ENCODE measurements at places on chromosomes 11 and 22.

DNA sequence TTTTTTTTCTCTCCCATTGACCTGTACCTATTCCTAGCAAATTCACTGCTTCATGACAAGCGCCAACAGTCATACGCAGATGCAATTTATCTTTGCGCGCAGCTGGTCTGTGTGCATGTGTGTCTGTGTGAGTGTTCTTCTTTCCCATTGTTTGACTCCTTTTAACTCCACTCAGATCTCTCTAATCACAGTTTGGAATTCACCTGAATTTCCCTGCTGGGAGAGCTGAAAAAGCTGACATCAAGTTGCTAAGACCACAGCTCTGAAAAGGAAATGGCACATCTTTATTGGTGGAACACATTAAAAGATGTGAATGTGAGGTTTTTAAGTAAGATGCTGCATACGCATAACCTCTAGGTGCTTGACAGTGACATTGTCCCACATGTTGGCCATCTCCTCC, 187.4 kb upstream of the MTMR2 start:
- DNase-seq = no peak

DNA sequence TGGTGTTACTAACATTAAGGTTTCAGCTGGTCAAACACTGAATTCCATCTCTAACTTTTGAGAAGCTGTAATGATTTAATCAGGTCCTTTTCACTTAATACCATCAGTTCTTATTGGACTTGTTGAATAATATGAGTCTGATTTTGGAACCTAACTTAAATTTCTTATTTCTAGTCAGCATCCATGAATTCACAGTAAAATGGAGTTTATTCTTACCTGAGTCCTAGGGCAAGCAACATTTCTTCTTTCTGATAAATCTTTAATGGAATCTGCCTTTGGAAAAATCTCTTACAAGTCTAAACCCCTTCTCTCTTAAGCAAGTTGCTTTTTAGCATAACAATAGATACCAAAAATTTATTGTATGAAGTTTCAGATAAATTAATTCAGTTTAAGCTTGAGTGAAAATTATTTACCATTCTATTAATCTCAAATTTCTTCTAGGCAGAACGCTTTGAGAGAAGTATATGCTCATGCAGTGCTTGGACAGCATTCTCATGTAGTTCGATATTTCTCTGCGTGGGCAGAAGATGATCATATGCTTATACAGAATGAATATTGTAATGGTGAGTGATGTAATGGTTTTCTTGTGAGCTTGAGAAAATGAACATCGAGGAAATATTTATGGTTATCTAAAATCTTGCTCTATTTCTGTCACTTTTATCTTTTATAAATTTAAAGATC, 3.4 kb downstream of the WEE1 start:
- no peak for DNase-seq

- DNase-seq = no peak
Observed at GRCh38 chr11:36738292-36738861, 140.3 kb upstream of the RAG2 start.

DNA sequence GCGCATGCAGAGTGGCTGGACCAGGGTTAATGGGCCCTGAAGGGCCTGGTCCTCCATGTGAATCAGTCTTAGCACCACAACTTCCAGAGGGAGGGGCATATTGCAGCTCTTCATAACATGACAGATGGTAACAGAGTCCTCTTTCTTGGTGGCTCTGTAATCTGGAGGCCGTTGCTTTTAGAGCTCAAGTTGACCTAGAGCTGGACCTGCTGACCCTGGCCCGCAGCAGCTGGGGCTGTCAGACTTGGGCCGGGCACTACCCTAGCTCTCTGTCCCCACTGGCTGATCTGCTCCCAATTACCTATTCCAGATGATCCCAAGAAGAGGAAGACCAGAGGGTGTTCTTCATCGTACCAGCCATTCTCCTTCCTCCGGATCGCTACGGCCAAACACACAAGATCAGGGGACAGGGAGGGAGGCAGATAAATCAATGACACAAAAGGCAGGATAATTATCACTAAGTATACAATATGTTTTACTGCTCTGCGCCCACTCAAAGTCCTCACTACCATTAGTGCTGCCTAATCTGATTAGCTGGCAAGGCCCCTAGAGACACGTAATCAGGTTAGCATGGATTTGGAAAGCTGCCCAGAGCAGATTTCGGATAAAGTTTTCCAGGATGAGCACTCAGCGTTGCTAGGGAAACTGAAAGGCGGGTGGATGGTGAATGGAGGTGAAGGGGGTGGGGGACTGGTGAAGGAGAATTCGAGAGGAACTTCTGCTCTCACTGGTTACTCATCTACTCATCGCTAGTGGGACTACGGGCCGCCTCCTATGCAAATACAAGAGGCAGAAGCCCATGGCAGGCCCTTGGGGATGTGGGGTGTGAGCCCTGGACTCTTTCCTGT, 64.5 kb upstream of the PHOX2A start:
- no peak for DNase-seq

GRCh38 chr11:64580412-64580811, 10.6 kb upstream of the SLC22A12 start:
- peak; percentile 73 for DNase-seq

DNA sequence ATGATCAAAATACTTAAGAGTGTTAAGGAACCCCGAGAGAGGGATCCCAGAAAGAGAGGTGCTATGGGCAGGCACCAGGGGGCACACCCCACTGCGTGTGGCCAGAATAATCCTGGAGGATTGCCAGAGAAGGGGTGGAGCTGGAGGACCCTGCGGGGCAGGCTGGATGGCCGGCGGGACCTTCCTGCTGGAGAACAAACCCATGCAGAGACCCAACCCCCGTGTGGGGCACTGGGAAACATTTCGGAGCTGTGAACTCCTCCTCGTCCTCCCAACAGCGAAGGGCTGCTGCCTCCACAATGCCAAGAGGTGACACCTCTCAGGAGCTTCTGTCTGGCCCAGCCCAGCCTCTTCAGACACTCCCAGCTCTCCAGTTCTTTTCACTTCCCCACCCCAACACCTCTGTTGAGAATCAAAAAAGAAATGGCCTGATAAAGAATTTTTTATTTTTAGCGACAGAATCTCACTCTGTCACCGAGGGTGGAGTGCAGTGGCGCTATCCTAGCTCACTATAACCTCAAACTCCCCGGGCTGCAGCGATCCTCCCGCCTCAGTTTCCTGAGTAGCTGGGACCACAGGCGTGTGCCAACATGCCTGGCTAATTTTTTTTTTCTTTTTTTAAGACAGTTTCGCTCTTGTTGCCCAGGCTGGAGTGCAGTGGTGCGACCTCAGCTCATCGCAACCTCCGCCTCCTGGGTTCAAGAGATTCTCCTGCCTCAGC, 25.6 kb downstream of the RHOD start:
- no peak for DNase-seq

DNA sequence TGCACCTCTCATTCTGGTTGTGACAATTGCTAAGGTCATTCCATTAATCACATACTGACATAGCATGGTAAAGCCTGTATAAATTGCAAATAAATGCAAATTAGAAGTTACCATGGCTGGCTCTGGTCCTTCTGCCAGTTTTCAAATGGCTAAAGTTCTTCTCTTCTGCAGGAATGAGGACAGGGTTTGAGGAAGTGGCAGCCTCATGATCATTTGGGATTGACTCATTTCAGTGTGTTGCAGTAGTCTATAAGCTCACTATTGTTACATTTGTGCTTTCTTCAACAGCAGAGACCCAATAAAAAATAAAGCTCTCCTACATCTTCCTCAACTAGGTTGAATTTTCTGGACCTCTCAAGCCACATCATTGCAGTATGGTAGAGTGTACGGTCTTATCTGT, 60.3 kb downstream of the NECTIN1 start:
- no peak for DNase-seq

DNA sequence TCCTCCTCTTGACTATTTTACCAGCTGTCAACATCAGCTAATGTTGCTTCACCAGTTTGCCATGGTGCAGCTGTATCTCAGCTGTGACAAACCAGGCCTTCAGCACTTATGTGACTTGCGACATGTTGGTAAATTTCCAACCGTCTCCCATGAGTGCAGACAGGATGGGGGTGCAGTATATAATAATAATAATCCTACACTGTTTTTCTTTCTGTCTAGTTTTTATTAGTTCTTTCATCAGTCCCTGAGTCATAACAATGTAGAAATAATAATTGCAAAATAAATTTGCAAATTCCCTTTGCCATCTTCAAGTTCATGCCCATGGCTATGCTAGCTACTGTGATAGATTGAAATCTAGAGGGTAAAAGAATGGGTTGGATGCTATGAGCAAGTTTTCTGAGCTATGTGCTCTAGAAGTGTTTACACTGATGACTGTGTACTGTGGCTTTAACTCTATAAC, 4.9 kb downstream of the MMP13 start:
- no peak for DNase-seq

DNA sequence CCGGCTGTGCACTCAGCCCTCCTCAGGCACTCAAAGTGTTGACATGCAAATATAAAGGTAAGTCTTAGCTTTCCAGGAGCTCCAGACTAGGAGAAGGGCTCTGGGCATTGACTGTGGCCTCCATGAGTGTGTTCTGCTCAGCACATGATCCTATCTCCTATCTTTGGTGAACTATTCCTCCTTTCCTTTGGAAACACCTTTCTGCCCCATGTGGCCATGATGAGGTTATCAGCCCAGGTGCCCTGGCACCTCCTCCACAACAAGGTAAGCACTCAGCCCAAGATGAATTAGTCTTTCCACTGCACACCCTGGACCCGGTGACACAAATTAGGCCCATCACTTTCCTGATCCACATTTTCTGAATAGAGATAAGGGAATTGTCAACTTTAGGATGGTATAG, 37.9 kb upstream of the LMO1 start:
- DNase-seq = no peak

DNA sequence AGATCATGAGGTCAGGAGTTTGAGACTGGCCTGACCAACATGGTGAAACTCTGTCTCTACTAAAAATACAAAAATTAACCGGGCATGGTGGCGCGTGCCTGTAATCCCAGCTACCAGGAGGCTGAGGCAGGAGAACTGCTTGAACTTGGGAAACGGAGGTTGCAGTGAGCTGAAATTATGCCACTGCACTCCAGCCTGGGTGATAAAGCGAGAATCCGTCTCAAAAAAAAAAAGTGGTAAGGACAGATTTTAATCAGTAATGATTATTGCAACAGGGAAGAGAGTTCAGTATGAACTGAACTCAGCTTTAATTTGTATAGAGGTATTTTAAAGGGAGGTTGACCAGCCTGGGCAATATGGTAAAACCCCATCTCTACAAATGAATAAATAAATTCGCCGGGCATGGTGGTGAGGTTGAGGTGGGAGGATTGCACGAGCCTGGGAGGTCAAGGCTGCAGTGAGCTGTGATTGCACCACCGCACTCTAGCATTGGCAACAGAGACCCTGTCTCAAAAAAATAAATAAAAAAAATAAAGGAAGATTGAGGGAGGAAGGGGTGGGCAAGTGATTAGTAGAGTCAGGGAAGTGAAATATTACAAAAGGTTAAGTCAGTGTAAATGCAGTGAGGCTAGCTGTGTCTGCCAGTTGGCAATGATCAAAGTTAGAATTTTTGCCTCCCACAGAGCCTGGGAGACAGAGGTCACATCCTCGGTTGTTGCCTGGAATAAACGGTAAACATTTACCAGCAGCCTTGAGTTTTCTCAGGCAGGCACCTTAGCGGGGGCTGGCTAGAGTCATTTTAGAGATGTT, 2.6 kb upstream of the MCM5 start:
- no peak for DNase-seq

- DNase-seq = no peak
Observed at GRCh38 chr22:19571207-19571795, 47.1 kb upstream of the CLDN5 start.

- DNase-seq = no peak
Observed at GRCh38 chr11:69453151-69453550, 28.3 kb upstream of the LINC01488 start.

GRCh38 chr11:94694309-94695060, 73.7 kb upstream of the AMOTL1 start:
- DNase-seq = no peak

DNA sequence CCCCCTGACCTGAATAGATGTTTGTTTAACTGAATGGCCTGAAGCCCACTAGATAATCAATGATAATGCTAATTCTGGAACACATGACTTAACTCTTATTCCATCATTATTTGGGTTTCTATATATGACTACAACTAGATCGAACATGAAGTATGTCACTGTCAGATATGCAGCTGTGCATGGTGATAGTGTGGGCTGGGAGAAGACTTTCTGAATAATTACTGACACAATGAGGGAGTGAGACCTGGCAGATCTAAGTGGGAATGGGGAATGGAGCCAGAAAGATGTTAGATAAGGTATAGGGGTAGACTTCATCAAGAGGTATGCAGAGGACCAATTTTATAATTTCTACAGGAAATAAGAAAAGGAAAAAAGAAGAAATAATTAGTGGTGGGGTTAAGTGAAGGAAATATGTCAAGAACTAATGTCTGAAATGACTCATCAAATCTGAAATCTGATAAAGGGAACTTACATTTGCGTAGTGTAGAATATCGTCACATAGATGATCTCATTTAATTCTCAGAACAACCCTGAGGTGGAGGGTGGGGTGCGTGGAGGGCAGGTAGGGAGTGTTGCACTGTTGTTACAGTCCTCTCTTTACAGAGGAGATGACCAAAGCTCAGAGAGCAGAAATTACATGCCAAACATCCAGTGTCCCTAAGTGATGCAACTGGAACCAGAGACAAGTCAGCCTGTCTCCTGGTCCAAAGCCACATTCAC, 68.2 kb upstream of the EED start:
- no peak for DNase-seq

DNA sequence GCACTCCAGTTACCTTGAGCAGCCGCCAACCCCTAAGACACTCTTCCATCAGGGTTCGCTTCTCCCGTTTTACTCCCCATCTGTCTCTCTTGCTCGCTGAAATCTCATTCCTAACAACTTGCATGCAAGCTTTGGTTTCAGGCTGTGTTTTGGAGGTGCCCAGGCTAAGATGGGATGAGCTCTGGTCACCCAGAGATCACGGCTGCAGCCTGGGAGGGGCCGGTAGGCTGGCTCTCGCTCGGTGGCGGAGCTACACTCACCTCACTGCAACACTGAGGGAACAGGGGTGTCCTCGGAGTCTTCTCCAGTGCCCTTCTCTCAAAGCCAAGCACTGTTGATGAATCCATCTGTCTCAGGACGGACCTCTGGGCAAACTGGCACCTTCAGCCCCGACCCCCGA, 197.5 kb downstream of the BARX2 start:
- no peak for DNase-seq

GRCh38 chr11:121722431-121723245, 269.9 kb upstream of the SORL1-AS1 start:
- peak; percentile 95 for DNase-seq

DNA sequence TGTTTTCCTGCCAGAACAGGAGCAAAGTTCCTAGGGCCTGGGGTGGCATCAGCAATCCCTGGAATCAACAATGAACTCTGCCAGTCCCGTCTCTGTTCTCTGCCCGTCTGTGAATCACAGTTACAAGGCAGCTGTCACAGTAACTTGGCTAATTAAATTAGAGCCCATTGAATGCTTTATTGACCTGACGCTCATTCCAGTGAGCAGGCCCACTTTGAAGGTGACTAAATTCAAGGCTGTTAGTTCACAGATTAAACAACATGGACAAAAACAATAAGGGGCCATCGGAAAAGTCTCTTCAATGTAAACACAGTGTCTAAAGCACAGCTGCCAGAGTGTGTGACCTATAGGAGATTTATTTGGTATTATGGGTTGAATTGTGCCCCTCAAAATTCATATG, 17.7 kb upstream of the TMPRSS5 start:
- no peak for DNase-seq

- DNase-seq = no peak
Observed at GRCh38 chr11:83681906-83682610, 395.9 kb upstream of the CCDC90B start.

- DNase-seq = peak; percentile 75
Observed at GRCh38 chr22:19942157-19943081, 801 bp upstream of the TXNRD2 start.
